ENCODE measurements at places on chromosomes 2 and 18. TPM values are rescaled to one million over a fixed set of nuclear protein-coding genes. Genes with fewer than 3 reads are reported as not detected.
A peak's percentile ranks its signal among the peaks of the same experiment; 100 is the strongest.

DNA sequence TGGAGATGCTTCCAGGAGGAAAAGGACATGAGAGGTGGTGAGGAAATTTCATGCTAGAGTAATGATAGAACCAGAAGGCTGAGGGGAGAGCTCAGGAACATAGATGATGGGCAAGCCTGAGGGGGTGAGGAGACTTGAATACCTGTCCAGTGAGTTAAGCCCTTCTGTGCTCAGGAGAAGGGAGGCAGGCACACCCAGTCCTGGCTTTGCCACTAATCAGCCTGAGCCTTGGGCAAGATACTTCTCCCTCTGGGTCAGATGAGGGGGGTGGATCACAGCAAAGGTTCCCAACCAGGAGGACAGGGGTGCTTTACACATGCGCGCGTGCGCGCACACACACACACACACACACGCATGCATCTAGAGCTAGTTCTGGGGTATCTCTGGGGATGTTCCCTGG, 151.6 kb upstream of the MSH6 start:
- no peak for DNase-seq

- DNase-seq: peak; percentile 18
Measured at GRCh38 chr18:46152808-46153617, 48.8 kb downstream of the HAUS1 start.

DNA sequence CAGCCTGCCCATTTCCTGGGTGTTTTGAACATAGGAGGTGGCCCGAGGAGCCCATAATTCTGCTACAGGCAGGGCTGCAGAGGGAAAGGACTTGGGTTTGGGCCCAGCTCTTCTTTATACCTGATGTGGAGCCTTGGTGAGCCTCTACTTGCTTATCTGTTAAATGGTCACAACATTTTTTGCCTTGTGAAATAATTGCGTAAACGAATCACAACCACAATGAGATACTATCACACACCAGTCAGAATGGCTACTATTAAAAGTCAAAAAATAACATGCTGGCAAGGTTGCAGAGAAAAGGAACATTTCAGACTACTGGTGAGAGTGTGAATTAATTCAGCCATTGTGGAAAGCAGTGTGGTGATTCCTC, 4.1 kb upstream of the FABP1 start:
- no peak for DNase-seq

The VWA3B gene
- total RNA-seq: not detected

The NR4A2 gene
- total RNA-seq: 2.0 TPM

Measured in HFFc6 (cell line).